Activated T-helper 2 cell treated with anti-CD3 and anti-CD28 coated beads, Interferon-gamma antibody, Interleukin-2, Interleukin-4, amounts not matched to agents 10 μg/mL and 5 μg/mL and 100 μg/mL, durations not matched to agents 14 hours and 24 hours and 36 hours (primary cell): ENCODE measurements at places on chromosomes 6 and 20. TPM values are rescaled to one million over a fixed set of nuclear protein-coding genes. Genes with fewer than 3 reads are reported as not detected.

Gene MOCS1
- total RNA-seq: 1.2 and 1.6 TPM in 2 replicates

Gene METTL24
- total RNA-seq: not detected in 2 replicates

Gene PI16
- not detected in 2 replicates for total RNA-seq

Gene TMEM244
- total RNA-seq: not detected in 2 replicates

Gene MRAP2
- 0.07 TPM in 1 of 2 replicates, not detected in the other for total RNA-seq

Gene CAPN11
- 0.09 and 0.30 TPM in 2 replicates for total RNA-seq

Gene PCSK2
- total RNA-seq: not detected in 2 replicates

Gene SLC17A1
- 0.32 and 0.34 TPM in 2 replicates for total RNA-seq

Gene PREX1
- 80.3 and 83.9 TPM in 2 replicates for total RNA-seq

Gene MYT1
- total RNA-seq: not detected in 2 replicates

Gene EPB41L1
- total RNA-seq: 0.41 and 0.46 TPM in 2 replicates

Gene MBOAT1
- 32.8 and 33.8 TPM in 2 replicates for total RNA-seq

Gene ITCH
- 52.5 and 53.0 TPM in 2 replicates for total RNA-seq

DNA sequence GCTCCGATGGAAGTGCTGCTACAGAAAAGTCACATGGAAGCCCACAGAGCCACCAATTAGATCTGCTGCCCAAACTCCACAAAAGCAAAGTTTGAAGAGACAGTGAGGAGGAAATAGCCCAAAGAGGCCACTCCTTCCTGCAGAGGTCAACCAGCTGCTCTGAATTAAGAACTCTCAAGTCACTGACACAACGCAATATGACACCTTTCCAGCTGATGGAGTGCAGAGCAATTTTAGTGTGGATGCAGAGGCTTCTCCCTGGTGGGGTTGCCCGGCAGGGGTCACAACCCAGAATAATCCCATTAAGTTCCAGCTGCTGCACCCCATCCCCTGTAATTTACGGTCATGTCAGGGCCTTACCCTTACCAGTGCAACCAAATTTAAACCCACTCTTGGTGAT, 361.9 kb upstream of the JARID2 start:
- DNase-seq: no peak

GRCh38 chr6:35238843-35239289, 20.7 kb upstream of the ZNF76 start:
- DNase-seq: no peak

- no peak for DNase-seq
These were observed 388.2 kb downstream of the TBC1D32 start for GRCh38 chr6:120945905-120946594.

DNA sequence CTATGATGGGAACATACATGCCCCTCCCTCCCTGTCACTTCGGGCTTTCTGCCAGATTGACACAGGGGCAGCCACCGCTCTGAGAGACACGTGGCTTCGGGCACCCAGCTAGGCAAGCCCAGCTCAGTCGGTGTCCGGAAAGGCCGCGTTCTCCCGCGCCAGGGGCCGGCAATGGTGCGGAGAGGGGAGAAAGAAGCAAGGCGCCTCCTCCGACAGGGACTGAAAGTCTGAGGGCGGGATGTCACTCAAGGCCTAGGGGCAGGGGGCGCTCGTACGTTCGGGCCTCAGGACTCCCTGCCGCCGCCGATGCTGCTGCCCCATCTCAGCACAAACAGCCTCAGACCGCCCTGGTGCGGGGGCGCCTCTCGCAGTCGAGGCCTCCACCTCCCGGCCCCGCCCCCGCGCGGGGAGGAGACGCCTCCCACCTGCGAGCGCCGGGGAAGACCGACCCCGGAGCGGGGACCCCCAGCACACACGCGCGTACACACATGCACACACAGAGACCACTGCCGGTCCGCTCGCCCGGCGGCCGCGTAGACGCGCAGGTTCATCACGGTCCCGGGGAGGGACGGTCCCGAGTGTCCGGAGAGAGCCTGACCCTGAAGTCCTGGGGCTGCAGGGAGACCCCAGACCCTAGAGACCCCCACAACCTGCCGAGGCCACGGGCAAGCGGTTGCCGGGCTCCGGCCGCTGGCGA, 1.9 kb downstream of the GRM4 start:
- no peak for DNase-seq

GRCh38 chr6:67560068-67560467, 1075.0 kb upstream of the ADGRB3 start:
- DNase-seq: no peak

GRCh38 chr6:21003780-21004541, 469.7 kb downstream of the CDKAL1 start:
- DNase-seq: no peak

DNA sequence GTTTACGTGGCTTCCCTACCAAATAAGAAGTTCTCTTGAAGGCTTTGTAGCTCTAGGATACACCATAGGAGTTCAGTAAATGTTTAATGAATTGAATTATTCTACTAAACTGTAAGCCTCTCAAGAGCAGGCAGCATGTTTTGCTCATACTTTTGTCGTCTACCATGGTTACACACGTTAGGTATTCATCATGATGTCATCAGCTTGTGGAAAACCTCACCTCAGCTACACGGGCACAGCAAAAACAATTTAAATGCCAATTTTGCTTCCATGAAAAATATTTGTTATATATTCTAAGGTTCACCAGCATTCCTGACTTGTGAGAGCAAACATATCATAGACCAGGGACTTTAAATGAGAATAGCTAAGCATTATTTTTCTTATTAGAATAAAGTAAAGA, 16.7 kb downstream of the NCOA5 start:
- DNase-seq: no peak

- no peak for DNase-seq
These were observed 251.6 kb downstream of the PHF3 start for GRCh38 chr6:63887002-63887751.

DNA sequence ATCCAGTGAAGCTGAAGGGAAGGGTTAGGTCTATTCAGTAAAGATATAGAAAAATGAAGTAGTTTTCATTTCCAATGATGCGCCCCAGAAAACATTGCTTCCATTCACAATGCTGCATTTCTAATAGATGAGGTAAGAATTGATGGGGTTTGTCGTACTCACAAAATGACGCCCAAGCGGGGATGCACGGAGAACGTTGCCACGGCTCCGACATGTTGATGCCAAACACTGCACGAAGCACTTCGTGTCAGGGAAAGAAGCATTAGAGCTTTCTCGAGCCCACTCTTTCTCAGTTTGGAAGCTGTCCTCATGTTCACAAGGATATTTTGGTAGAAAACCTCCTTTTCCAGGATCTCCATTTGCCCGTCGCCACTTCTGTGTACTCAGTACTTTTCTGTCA, 21.6 kb upstream of the MAFB start:
- DNase-seq: no peak

GRCh38 chr6:4179960-4180651, 44.7 kb upstream of the ECI2 start:
- no peak for DNase-seq

GRCh38 chr6:87393026-87393622, 14.6 kb upstream of the CFAP206 start:
- no peak for DNase-seq

DNA sequence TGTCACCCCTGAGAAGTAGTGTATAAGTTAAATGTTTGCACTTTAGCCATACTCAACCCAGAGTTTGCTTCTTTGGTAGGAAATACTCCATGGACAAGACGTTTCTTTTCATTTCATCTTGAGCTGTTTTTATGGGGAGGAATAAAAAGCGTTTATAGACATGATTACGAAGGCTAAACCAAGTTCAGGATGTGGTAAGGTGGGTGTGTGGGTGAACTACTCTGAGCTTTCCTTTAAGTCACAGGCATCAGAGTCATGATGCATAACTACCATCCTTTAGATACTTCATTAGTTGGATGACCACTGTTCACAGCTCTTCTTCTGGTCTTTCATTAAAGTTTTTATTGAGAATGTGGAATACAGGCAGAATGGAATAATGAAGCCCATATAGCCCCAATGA, 48.9 kb downstream of the EBF4 start:
- no peak for DNase-seq

- DNase-seq: no peak
These were observed 85.8 kb downstream of the MAP3K5 start for GRCh38 chr6:136706430-136706829.

DNA sequence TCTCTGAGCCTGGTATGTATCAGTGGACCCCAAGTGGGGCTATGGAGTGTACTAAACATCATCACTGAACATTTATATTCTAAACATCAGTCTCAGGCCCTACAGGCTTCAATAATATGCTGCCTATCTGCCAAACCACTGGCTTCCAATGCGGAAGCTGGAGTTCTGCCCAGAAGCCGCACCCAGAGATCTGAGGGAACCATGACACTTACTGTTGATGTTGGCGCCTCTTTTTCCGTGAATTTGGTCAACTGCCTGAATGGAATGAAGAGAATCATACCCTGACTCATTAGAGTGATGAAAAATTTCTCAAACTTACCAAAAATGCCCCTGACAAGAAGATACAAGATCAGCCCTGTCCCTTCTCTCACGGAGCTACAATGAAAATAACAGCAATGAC, 66.2 kb downstream of the SLC22A23 start:
- no peak for DNase-seq

DNA sequence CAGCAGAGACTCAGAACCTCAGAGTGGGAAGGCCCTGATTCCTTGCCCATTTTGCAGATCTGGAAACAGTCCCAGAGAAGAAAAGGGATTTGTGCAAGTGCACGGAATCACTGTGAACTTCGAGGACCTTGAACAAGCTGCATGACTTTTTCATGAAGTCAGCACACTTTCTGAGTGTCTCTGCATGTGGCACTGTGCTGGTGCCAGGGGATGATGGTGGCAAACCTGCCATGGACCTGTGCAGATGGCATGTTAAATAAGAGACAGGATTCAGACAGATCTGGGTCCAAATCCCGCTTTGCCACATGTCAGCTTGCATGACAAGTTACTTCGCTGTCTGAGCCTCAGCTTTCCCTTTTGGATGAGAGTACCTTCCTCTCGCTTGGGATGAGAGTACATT, 26.8 kb downstream of the ZNF831 start:
- DNase-seq: no peak

DNA sequence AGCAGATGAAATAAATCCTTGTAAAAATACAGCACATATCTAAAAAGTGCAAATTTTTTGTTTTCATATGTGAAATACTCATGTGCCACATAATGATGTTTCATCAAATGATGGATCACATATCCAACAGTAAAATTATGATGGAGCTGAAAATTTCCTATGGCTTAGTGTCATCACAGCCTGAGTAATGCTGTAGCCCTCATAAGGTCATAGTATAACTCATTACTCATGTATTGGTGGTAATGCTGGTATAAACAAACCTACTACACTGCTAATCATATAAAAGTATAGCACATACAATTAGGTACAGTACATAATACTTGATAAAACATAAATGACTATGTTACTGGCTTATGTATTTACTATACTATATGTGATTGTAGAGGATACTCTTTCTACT, 12.9 kb downstream of the TSPYL1 start:
- DNase-seq: no peak

GRCh38 chr6:35139924-35140638, 1.1 kb downstream of the TCP11 start:
- DNase-seq: no peak

DNA sequence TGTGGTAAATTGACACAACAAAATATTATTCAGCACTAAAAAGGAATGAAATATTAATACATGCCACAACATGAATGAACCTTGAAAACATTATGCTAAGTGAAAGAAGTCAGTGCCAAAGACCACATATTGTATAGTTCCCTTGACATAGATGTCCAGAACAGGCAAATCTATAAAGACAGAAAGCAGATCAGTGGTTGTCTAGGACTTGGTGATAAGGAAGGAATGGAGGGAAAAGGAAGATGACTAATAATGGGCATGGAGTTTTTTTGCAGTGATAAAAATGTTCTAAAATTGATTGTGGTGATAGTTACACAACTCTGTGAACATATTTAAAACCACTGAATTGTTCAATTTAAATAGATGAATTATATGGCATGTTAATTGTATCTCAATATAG, 32.5 kb downstream of the TBX18 start:
- no peak for DNase-seq

DNA sequence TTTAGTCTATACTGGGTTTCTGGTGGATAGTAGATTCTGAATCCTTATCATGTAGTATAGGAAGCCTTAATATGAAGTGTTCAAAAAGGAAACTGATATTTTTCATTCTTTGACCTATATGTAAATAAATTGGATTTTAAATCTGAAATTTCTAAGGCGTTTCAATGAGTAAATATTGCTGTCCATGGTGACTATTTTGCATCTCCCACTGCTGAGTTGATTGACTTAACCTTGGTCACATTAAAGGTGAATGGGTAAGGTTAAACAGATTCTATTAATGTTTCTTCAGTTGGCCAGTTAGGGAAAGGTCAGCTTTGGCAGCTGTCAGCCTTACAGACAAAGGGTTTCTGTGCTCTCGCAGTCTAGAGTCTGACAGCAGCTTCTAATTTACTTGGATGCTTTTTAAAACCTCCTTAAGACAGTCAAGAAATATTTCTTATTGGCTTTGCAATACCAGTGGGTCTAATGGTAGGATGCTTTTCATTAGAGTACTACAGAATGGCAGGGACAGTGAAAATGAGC, 24.8 kb downstream of the PRIM2 start:
- no peak for DNase-seq

- no peak for DNase-seq
These were observed 210.0 kb upstream of the SSTR4 start for GRCh38 chr20:22825076-22825475.

GRCh38 chr6:10643201-10643651, 51.2 kb downstream of the C6orf52 start:
- no peak for DNase-seq

DNA sequence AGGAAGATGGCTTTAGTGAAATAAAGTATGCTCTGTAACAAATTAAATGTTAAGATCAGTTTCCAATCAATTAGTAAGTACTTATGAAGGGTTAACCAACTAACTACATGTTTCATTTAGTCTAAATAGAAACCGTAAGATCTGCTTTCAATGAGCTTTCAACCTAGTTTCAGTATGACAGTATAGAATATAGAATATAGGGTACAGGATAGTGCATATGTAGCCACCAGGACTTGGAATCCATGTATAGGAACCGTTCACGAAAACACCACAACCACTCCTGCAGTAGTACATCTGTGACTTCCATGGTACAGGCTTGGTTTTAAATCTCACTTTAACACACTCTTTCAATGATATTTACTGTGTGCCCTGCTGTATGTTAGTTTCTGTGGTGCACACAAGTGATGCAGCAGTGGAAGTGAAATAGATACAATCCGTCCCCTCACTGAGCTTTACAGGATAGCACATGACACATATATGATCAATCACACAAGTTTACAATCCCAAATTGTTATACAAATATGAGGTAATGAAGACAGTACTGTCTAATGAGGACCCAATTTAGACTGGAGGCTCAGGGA, 479.7 kb upstream of the MARCKS start:
- DNase-seq: no peak

GRCh38 chr6:135910790-135911618, 59.5 kb downstream of the PDE7B start:
- DNase-seq: no peak

GRCh38 chr6:100573166-100573565, 108.4 kb upstream of the SIM1 start:
- DNase-seq: no peak

GRCh38 chr6:142728910-142729481, 216.0 kb downstream of the HIVEP2 start:
- DNase-seq: no peak

- no peak for DNase-seq
These were observed 20.7 kb downstream of the ERGIC3 start for GRCh38 chr20:35562541-35563110.

- no peak for DNase-seq
These were observed 4.4 kb upstream of the OCSTAMP start for GRCh38 chr20:46554828-46555227.
